ENCODE measurements at places on chromosomes 7 and 10. TPM values are rescaled to one million over a fixed set of nuclear protein-coding genes. Genes with fewer than 3 reads are reported as not detected.
A peak's percentile ranks its signal among the peaks of the same experiment; 100 is the strongest.

DNA sequence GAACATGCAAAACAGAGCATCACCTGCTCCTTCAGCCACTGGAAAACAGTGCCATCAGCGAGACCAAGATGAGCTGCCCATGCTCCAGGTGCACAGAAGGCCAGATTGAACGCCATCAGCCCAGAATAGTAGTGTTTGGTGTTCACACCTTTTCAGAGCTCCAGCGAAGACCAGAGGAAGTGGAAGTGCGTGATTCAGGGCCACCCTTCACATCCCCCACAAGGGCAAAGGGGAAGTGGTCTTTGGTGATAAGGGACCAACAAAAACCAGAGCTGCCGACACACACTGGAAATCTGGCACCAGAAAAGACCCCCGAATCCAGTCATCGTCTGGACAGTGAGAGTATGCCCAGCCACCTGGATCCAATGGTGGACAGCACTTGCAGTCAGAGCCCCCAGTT is 29.5 kb upstream of the TMEM72 start:
- no peak for DNase-seq

GRCh38 chr7:152674860-152675758 is 832 bp downstream of the XRCC2 start:
- DNase-seq = peak; percentile 4

GRCh38 chr7:16114071-16114470 is 307.3 kb downstream of the CRPPA start:
- DNase-seq = no peak

DNA sequence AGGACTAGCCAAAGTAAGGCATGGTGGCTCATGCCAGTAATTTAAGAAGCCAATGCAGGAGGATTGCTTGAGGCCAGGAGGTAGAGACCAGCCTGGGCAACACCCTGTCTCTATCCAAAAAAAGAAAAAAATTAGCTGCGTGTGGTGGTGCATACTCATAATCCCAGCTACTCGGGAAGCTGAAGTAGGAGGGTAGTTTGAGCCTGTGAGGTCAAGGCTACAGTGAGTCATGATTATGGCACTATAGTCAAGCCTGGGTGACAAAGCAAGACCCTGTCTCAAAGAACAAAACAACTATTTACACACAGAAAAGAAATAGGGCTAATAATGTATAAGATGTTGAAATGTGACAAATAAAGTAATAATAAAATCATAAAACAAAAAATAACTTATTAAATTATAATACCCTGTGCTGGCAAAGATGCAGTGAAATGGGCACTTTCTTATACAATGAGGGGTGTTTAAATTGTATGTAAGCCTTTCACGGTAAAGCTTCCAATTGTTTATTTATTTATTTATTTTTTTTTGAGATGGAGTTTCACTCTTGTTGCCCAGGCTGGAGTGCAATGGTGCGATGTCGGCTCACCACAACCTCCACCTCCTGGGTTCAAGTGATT is 175.2 kb downstream of the TPST1 start:
- no peak for DNase-seq

DNA sequence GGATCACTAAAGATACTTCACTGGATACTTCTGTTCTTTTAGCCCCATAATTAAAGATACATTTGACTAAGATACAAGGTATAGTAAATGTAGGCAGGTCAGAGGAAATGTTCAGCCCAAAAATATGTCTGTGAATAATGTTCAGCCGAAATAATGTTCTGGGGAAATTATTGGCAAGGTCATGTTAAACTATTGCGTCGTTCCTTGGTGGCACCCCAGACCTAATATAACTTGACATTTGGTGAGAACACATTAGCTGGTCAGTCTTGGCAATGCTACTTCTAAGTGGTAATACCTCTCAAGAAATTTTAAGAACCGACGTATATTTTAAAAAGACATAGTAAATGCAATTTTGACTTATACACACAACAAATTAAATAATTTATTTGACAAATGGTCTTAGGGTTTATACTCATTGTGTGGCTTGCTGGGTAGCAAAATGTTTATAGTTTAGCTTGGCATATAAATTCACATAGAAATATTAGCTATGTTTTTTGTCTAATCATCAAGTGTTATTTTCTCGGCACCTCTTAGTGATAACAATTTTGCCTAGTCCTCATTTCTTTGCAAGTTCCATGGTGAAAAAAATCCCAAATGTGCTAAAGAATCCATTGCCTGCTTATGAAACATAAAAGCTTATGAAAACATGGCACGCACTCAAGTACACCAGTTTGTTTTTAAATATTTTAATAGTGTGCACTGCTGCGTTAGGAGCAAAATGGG is 270.3 kb upstream of the NEBL start:
- no peak for DNase-seq

DNA sequence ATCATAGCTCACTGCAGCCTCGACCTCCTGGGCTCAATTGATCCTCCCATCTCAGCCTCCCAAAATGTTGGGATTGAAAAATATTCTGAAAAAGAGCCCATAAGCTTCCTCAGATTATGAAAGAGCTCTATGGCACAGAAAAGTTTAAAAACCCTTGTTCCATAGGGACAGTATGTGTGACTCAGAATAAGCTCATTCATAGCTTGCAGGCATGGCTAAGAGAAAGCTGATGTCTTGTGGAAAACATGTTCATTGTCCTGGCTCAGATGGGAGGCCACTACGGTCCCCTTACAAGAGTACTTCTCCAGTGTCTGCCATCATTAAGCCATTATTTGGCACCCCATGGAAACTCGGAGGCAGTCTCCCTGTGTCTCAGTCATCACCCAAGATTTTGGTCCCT is 64.0 kb downstream of the CCDC3 start:
- peak; percentile 27 for DNase-seq

RSPH10B gene
- total RNA-seq = not detected

PLPP4 gene
- 13.4 TPM for total RNA-seq

PLEKHS1 gene
- total RNA-seq = not detected

DNA sequence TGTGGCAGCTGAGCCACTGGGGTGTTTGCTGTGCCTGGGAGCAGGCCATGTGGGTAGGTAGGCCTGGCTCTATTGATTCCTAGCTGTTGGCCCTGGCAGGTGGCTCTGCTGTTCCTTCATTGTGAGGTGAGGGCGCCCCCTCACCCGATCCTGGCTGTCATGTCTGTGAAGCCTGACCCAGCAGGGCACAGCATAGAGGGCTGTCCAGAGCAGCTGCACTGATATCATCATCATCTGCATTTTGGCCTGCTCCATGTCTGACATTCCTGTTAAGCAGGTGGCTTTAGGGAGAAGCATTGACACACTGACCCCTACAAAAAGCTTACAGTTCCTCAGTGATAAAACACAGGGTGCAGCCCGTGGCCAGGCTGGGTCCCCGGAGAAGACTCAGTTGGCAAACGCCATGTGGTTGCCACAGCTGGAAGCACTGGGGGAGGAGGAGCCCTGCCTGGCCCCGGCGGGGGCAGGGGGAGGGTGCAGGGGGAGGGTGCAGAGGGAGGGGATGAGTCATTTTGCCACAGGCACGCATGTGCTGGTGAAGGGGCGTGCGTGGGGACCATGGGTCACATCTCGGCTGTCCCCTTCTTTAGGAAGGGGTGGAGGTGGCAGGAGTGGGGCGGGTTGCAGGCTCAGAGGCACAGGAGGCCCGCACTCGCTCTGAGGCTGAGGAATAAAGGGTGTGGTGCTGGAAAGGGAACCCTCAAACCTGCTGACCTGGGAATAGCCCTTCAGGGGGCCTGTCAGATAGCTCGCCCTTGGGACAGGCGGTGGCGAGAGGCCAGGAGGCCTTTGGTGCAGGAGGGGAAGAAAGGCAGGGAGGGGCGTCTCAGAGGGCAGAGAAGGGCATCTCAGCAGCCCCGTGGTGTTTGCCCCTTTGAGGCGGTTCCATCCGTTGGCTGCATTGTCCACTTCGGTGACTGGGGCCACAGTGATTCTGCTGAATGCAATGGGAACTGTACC is 31.6 kb downstream of the IKZF1 start:
- no peak for DNase-seq

AKR1C1 gene
- total RNA-seq = 74.0 TPM

- no peak for DNase-seq
Measured at GRCh38 chr7:105837765-105838626, 38.4 kb downstream of the ATXN7L1 start.

- DNase-seq = no peak
Measured at GRCh38 chr7:45160417-45160881, 2.9 kb downstream of the RAMP3 start.

CTAGE6 gene
- not detected for total RNA-seq

DNA sequence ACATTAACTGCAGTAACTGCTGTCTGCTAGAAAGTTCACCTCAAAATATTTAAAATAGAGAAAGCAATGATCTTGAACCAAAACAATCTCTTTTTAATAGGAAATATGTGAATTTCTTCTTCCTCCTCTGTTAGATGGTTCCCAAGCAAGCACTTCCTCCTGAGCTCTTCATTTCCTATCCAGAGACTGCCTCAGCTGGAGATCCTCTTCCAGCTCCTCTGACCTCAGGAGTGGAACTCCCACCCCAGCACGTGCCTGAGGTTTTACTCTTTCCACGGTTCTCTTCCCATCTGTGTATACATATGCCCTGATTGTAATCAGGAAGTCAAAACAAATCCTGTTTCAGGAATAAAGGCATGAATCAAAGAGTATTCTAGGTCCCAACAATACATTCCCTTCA is 5.6 kb downstream of the DENND11 start:
- DNase-seq = no peak

Data from MG63 (cell line).